Right lobe of liver (tissue), 6 donors: ENCODE measurements at places on chromosomes 2 and 18. TPM values are rescaled to one million over a fixed set of nuclear protein-coding genes. Genes with fewer than 3 reads are reported as not detected.

CLEC4F gene
- total RNA-seq, result not detected

GKN2 gene
- total RNA-seq, result not detected

CASP10 gene
- 9.4 TPM for total RNA-seq

SERPINB12 gene
- total RNA-seq, result not detected

GREB1L gene
- 7.9 TPM for total RNA-seq

SERPINB4 gene
- not detected for total RNA-seq

SERPINB3 gene
- not detected for total RNA-seq

TLX2 gene
- total RNA-seq, result not detected

NFATC1 gene
- total RNA-seq, result 2.9 TPM

LINC00305 gene
- not detected for total RNA-seq

FABP1 gene
- total RNA-seq, result 326 TPM

ABCG8 gene
- 30.1 TPM for total RNA-seq

ANTXR1 gene
- total RNA-seq, result 2.7 TPM

FBXO15 gene
- total RNA-seq, result 0.60 TPM
